Stimulated activated CD8-positive, alpha-beta memory T cell treated with anti-CD3 and anti-CD28 coated beads, Interleukin-15, amount 100 ng/mL, for 48 hours (primary cell): ENCODE measurements at places on chromosomes 5 and 9.

GRCh38 chr9:28059192-28059591 is 485.9 kb upstream of the C9orf72 start:
- DNase-seq = no peak

DNA sequence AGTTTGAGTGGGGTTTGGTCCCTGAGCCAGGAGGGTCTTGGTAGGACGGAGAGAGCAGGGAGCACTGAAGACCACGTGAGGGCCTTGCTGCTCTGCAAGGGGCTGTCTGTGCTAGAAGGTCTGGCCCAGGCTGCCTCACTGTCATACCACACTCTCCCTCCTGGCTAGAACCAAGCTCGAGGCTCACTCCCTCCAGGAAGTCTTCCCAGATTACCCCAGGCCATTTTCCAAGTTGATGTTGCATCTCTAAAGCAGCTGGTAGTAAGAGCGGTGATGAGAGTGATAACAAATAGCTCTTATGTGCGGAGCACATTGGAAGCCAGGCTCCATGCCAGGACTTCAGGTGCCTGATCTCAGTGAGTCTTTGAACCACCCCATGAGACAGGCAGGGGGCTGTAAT is 6.6 kb downstream of the MYMK start:
- no peak for DNase-seq

- DNase-seq = no peak
These were observed 21.0 kb upstream of the TRIM52 start for GRCh38 chr5:181281984-181282316.

DNA sequence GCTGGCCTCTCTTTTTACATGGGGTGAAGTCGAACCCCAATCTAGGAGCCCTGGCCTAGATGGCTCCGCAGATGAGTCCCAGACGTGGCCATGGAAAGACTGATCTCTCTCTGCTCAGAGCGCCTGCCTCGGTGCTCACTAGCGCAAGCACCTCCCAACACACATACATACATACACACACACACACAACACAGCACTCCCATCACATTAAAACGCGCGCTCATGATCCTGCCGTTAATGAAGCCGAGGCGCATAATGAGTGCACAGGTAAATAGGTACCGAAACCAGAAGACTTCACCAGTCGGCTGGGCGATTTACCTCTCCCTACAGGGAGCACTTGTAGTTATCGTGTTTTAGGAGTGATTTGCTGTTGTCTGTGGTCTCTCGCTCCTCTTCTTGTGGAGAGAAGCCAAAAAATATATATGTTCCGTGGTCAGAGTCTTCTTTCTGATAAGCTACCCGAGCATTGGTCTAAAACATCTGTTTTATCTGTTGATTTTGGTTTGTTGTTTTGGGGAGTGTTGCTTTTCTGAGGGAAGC is 207.7 kb downstream of the MEF2C start:
- DNase-seq = no peak

GRCh38 chr9:127245637-127246164 is 18.9 kb upstream of the GARNL3 start:
- no peak for DNase-seq

GRCh38 chr5:163915481-163915961 is 410.1 kb downstream of the MAT2B start:
- DNase-seq = no peak

- peak; percentile 2 for DNase-seq
These were observed 250.3 kb downstream of the SEC61B start for GRCh38 chr9:99472240-99472915.

DNA sequence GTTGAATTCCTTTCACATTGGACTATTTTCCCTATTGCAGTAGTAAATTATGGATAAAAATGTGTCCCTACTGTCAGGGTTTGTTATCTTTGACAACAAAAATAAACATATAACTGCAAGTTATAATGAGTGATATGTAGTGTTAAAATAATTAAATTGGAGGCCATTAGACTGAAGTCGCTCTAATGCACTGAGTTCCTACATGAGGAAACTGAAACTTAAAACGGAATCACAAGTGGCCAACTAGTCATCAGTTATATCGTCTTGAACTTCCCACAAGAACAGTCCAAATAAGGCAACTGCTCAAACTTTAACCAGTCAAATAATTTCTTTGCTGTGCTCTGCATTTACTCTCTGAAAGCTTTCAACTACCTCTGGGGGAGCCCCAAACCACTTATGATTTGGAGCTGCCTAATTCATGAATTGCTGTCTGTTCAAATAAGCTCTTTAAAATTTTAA is 2.1 kb upstream of the IFT74 start:
- no peak for DNase-seq

GRCh38 chr5:153086486-153086885 is 404.0 kb upstream of the GRIA1 start:
- no peak for DNase-seq

GRCh38 chr9:76564297-76564696 is 105.3 kb downstream of the GCNT1 start:
- DNase-seq = no peak

GRCh38 chr5:114358329-114358728 is 3.5 kb upstream of the KCNN2 start:
- no peak for DNase-seq

- DNase-seq = no peak
These were observed 19.8 kb upstream of the MTX3 start for GRCh38 chr5:80010754-80011392.

- no peak for DNase-seq
These were observed 55.9 kb upstream of the SLCO6A1 start for GRCh38 chr5:102554728-102555127.

GRCh38 chr9:110128664-110129329 is 79.2 kb downstream of the C9orf152 start:
- no peak for DNase-seq

- DNase-seq = no peak
These were observed 89.4 kb downstream of the OTULIN start for GRCh38 chr5:14753947-14754346.

DNA sequence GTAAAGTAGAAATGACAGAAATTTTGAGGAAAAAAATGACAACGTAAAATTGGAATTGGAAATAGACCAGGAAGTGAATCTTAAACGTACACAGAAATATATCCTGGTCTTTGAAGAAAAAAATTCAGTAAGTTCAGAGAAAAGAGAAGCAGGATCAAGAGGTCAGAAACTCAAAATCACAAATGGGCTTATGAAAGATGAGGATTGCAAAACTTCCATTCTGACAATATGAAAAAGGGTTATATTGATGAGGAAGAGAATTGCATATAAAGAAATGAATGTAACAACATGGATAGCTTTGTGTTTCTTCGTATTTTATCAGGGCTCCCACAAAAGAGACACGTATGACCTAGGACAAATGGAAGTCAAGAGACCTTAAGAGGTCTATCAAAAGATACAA is 58.1 kb downstream of the OXCT1 start:
- DNase-seq = no peak

DNA sequence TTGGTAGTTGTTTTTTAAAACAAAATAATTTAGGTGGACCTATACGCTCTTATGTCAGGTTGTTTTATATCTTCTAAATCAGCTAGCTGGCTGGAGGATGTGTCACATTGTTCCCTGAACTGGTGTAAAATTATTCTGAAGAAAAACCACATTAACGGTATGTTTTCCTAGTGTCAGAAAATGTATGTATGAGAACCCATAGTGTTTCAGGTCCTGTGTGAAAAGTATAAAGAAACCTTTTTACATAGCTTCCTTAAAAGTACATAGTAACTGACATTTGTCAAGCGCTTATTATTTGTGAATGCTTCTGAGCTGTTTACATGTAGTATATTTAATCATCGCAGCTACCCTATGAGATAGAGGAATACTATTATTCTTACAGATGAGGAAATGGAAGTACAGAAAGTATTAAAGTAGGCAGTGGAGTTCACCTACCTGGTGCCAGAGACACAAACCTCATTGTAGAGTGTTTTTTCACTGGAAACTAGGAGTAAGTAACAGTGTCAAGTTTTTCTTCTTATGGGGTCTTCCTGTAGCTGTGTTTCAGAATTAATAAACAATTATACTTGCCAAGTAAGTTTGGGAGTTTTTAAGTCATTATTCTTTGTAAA is 10.4 kb upstream of the FAM120AOS start:
- DNase-seq = no peak

- DNase-seq = no peak
These were observed 105.9 kb downstream of the GIN1 start for GRCh38 chr5:103013933-103014552.

- DNase-seq = no peak
These were observed 10.4 kb upstream of the CRB2 start for GRCh38 chr9:123345567-123345955.

GRCh38 chr5:169921384-169921783 is 58.9 kb downstream of the INSYN2B start:
- DNase-seq = no peak
